GM23338 (cell line): ENCODE measurements at places on chromosomes 6 and 20. TPM values are rescaled to one million over a fixed set of nuclear protein-coding genes. Genes with fewer than 3 reads are reported as not detected.

DNA sequence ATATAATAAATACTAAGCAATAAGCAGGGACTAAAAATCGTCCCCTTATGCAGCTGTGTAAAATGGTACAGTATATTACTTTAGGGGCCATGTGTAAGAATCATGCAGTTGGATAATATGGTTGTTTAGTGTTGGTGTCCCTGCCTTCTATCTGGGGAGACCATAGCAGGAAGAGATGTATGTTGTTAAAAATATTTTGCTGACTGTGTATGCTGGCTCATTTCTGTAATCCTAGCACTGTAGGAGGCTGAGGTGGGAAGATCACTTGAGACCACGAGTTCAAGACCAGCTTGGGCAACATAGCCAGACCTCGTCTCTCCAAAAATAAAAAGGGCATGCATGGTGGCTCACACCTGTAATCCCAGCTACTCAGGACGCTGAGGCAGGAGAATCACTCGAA, 5.6 kb downstream of the PANK2 start:
- no peak for DNase-seq

Gene CCM2L
- 9.6 and 13.3 TPM in 2 replicates for total RNA-seq

Gene JPH2
- 0.78 and 1.1 TPM in 2 replicates for total RNA-seq

DNA sequence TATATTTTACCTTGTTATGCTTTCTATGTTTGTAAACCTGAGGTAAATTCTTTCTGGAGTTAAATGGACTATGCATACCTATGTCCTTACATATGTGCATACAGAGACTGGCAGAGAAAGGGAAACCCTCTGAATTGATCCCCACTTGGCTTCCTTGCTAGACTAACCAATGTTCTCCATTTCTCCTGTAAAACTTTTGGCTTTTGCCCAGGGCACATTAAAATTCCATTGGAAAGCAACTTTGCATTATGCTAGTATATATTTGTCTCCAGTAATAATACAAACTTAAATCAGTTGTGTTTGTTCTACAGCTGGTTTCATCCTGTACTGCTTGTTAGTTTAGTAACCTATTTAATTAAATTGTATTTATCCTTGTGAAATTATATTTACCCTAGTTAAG, 646.0 kb upstream of the MARCKS start:
- peak; percentile 10 for DNase-seq

Gene MUC21
- not detected in 2 replicates for total RNA-seq

DNA sequence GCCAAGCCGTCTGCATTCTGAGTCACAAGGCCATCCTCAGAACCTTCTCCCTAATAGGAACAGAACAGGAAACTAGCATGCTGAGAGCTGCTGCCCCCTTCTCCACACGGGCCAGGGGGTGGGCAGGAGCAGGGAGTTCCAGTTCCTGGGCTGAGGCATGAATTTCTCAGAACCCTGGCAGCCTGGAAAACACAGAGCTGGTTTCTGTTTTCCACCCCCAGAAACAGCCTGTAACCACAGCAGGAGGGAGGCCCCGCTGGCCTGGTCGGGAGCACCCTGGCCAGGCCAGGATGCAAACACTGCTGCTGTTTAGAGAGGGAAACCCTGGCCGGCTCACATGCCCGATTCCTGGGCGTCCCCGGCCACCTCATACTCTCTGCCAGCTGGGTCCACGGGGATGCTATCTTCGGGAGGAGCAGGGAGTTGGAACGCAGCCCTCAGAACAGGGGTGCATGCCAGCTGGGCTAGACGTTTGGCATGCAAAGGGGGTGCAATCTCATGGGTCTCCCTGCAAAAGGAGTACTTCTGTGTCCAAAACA, 130.1 kb downstream of the NFATC2 start:
- no peak for DNase-seq

- no peak for DNase-seq
Measured at GRCh38 chr6:10964684-10965083, 77.8 kb downstream of the SYCP2L start.

GRCh38 chr6:150874179-150874578, 8.7 kb downstream of the MTHFD1L start:
- peak; percentile 45 for DNase-seq

DNA sequence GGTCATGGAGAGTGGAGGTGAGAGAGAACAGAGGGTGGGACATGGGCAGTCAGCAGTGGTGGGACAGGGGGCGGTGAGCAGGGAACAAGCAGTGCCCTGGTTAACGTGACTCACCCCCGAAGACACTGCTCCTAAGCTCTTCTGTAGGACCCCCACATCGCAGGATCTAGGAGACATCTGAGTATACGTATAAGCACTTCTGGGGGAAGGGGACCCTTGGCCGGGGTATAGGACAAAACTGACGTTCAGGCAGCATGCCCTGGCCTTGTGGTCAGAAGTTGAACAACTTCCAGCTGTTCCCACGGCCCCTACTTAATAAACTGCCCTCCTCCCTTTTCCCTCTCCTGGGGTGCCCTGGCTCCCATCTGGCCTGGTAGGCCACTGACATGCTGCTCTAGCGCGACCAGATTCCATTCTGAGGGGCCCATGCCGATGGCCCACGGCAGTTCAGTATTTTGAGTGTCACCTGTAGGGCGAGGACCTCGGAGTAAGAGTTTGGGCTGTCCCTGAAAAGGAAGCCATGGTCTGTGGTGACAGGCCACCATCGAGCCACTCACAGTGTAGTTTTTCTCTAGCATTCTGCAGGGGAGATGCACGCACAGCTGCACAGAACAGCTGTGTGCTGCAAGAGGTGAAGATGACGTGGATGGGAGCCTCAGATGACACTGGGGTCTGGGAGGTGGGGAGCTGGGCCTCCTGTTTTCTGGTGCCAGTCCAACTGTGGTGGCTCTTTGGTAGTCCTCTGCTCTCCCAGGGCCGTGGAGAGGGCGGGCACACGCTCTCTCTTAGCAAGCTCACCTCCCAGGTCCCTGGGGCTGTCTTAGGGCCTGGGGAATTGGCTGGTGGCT, 38.4 kb downstream of the PPP1R3G start:
- no peak for DNase-seq

GRCh38 chr6:17202526-17202925, 78.6 kb upstream of the RBM24 start:
- DNase-seq: no peak

- DNase-seq: peak; percentile 82
Measured at GRCh38 chr6:14035071-14035847, 82.3 kb upstream of the CD83 start.

DNA sequence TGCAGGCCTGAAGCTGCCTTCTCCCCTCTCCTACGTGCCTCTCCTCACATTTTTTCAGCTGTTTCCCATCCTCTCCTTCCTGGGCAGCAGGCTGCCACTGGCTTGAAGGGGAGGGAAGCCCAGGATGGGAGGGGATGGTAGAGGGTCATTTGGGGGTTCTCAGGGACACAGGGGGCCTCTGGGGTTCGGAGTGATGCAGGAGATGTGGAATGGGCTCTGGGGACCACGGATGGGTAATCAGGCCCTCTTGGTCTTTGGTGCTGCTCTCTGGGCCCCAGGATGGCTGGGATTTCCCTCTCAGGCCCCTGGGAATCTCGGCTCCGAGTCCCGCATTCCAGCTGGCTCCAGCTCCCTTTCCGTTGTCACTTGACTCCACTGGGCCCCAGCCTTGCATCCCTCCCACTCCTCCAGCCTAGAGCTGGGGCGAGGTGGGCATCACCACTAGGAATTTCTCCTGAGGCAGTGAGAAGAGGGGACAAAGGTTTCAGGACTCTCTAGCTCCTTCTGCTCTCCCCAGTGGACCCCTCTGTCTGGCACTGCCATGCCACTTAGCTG, 2.0 kb upstream of the DDR1 start:
- peak; percentile 85 for DNase-seq

DNA sequence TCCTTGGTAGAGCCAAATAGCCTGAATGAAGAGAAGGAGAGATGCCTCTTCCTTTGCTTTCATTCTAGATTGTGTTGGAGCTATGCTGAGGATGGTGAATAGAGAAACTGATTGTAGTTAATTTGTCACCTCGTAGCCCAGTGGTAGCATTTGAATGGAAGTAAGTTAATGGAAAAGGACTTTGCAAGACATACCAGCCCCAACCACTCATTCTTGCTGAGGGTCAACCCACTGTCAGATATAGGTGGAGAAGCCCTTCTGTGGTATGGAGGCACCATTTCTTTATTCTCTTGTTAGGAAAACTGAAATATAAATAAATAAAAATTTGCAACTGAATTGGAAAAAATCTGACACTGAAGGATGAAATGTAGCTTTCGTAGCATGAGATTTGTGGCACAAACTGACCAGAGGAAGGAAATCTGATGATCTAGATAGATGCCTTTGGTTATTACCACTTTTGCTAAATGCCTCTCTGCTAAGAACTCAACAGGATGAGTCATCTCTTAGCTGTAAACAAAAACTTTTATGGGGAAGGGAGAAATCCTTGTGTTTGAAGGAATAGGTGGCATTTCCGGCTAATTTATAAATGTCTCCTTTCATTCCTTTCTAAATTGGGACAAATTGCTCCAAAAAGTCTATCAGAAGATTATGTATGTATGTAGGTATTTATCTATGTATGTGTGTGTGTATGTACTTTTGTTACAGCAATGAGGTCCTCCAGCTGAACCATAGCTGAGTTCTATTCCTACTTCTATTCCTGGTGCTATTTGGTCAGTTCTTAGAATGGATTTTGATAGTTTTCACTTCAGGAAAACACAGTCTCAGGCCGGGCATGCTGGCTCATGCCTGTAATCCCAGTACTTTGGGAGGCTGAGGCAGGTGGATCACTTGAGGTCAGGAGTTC, 76.5 kb upstream of the SUPT3H start:
- no peak for DNase-seq

GRCh38 chr20:25573288-25574251, 11.8 kb downstream of the NINL start:
- no peak for DNase-seq

Gene MCHR2
- total RNA-seq: not detected in 2 replicates

Gene EGFL8
- total RNA-seq: 4.7 and 6.1 TPM in 2 replicates

DNA sequence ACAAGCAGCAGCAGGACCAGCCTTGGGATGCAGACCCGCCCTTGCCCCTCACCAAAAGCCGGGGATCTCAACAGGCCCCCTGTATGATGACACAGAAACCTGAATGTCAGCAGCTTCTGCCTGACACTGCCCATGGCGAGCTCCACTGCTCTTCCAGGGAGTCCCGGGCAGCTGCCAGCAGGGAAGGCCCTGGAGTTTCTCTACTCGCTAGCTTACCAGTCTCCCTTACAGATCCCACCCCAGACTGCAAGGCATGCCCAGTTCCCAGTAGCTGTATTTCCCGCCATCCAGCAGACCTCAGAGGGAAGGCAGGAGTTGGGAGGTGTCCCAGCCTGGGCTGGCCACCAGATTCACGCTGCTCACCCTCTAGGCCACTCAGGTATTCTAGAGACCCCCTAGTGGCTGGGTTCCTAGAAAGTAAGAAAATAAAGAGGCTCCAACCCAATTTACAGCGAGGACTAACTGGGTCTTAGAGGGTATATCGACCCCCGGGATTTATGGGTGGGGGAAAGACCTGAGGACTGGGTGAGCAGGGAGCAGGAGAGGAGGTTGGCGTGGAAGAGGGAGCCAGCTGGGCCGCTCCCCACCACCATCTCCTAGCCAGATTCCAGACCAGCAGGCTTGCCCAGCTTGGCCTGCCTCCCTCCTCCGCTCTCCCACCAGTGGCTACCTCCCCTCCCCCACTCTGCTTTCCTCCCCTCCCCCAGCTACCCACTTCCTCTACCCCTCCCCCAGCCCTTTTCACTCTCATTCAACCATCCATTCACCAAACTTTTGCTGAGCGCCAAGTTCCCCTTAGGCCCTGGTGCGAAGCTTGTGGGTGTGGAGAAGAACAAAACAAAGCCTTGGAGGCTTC, 9.7 kb upstream of the HMGA1 start:
- DNase-seq: peak; percentile 89

Gene KCNK17
- 3.1 and 3.2 TPM in 2 replicates for total RNA-seq

DNA sequence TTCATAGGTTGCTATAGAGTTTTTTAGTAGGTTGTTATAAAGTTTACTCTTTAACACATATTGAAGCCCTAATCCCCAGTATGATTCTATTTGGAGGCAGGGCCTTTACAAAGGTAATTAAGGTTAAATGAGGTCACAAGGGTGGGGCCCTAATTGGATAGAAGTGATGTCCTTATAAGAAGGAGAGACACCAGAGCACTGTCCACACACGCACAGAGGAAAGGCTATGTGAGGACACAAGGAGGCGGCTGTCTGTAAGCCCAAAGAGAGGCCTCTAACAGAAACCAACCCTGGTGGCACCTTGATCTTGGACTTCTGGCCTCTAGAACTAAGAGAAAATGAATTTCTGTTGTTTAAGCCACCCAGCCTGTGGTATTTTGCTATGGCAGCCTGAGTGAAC, 98.5 kb downstream of the GJA10 start:
- DNase-seq: no peak

GRCh38 chr20:23835716-23836115, 9.2 kb upstream of the CST2 start:
- no peak for DNase-seq

Gene EPB41L2
- 65.9 and 91.7 TPM in 2 replicates for total RNA-seq

GRCh38 chr6:90286884-90287488, 9.7 kb downstream of the BACH2 start:
- peak; percentile 95 for DNase-seq

DNA sequence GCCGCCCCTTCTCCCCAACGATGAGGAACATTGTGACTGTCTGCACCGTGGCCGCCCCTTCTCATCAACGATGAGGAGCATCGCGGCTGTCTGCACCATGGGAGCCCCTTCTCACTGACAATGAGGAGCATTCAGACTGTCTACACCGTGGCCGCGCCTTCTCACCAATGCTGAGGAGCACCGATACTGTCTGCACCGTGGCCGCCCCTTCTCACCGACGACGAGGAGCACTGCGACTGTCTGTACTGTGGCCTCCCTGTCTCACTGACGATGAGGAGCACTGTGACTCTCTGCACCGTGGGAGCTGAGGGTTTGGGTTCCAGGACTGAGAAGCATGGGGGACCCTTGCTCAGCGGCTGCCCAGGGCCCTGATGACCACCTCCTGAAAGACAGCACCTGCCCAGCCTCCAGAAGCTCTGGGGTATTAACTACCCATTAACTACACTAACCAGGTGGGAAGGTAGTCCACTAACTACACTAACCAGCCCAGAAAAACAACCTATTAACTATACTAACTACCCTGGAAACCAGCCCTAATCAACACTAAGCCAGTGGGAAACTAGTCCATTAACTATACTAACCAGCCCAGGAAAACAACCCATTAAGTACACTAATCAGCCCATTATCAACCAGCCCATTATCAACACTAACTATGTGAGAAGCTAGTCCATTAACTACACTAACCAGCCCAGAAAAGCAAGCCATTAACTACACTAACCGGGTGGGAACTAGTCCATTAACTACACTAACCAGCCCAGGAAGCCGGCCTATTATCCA, 116.9 kb downstream of the TAF4 start:
- DNase-seq: no peak

- DNase-seq: no peak
Measured at GRCh38 chr6:8082954-8083858, 19.0 kb upstream of the BLOC1S5 start.

- DNase-seq: no peak
Measured at GRCh38 chr6:137861550-137862337, 5.3 kb upstream of the TNFAIP3 start.

- DNase-seq: no peak
Measured at GRCh38 chr20:25226433-25227316, 21.2 kb upstream of the PYGB start.

GRCh38 chr6:147567141-147567805, 58.8 kb downstream of the SAMD5 start:
- DNase-seq: no peak

GRCh38 chr20:59829054-59829785, 104.2 kb downstream of the SYCP2 start:
- DNase-seq: no peak
